Stimulated activated CD4-positive, alpha-beta T cell treated with anti-CD3 and anti-CD28 coated beads, Interleukin-1b, Interleukin-23, amount 100 ng/mL, for 4 hours (primary cell): ENCODE measurements at places on chromosomes 16 and 17.

DNA sequence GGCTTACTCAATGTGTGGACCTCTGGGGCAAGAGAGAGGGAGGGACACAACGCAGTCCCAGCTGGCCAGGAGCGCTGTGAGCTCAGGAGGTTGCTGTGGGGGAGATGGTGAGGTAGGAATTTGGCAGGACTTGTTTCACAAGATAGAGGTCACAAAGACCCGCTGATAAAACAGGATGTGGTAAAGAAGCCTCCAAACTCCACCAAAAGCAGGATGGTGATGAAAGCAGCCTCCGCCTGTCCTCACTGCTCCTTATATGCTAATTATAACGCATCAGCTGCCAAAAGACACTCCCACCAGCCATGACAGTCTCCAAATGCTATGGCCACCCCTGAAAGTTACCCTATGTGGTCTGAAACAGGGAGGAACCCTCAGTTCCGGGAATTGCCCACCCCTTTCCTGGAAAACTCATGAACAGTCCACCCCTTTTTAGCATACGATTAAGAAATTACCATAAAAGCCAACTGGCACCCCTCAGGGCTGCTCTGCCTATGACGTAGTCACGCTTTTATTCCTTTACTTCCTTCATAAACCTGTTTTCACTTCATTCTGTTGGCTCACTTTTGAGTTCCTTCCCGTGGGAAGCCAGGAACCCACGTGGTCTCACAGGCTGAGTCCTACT, 5.3 kb upstream of the EIF4A3 start:
- DNase-seq = no peak

DNA sequence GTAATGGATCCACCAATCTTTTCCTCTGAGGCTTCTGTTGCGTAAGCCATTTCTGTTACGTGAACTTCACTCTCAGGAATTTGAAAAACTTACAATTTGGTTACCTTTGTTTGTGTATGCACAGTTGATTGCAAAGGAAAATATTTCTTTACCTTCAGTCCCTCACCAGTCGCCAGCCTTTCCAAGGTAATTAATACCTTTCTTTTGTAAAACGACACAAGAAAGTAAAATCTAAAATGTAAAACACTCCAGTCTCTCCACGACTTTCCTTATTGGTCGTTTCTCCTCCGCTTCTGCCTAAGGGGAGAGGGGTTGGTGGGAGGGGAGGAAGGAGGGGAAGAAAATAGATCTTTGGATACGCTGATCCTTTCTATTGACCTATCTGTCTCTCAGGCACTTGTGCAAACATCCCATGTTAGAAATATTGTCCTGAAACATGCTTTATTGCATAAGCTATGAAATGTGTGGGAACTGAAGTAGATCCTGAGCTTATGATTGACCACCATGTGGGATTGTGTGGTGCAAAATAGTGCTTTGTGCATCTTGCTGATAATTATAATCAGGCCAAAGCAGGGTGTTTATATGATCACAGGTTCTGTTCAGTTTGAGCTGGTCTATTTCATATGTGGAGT, 32.4 kb upstream of the EFCAB13 start:
- DNase-seq = no peak

DNA sequence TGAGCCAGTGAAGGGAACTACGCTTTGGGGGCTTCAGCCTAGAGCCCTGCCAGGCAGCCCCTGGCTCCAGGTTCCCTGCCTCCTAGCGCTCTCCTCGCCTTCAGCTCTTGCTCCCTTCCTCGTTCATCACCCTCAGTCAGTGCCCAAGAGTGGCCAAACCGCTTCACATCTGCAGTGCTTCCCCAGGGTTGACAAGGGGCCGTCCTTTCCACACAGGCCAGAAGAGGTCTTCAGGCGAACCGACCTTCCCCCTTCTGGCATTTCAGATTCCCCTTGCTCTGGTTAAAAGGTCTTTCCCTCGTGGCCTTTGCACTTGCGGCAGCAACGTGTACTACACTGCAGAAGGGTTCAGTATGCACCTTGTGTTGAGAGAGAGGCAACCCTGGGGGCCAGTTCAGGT, 4.1 kb downstream of the RASD1 start:
- no peak for DNase-seq

DNA sequence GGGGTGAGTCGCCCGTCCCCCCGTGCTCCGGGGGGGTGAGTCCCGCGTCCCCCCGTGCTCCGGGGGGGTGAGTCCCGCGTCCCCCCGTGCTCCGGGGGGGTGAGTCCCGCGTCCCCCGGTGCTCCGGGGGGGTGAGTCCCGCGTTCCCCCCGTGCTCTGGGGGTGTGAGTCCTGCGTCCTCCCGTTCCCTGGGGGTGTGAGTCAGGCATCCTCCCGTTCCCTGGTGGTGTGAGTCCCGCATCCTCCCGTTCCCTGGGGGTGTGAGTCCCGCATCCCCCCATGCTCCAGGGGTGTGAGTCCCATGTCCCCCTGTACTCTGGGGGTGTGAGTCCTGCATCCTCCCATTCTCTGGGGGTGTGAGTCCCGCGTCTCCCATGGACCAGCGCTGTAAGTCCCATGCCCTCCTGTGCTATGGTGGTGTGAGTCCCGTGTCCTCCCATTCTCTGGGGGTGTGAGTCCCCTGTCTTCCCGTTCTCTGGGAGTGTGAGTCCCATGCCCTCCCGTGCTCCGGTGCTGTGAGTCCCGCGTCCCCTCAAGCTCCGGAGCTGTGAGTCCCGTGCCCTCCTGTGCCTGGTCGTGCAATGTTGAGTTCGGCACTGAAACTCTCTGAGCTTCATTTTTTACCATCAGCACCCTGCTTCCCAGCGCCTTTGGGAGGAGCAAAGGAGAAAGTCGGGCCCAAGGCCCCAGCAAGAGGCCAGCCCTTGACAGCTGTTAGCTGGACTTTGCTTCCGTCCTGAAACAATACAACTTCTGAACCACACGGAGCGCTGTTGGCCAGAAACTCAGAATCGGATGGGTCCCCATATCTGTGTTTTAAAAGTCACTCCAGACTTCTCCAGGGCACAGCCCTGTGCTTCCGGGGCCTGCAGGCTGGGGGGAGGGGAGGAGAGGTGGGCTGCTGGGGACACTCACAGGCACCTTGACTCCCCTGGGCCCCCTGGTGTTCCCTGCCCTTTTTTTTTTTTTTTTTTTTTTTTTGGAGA, 11.5 kb upstream of the ZC3H18 start:
- DNase-seq = no peak
